Activated naive CD8-positive, alpha-beta T cell treated with anti-CD3 and anti-CD28 coated beads for 36 hours (primary cell): ENCODE measurements at places on chromosomes 13 and 19. TPM values are rescaled to one million over a fixed set of nuclear protein-coding genes. Genes with fewer than 3 reads are reported as not detected.

TSSK6 gene
- 3.1 TPM for total RNA-seq

SWSAP1 gene
- total RNA-seq: 2.1 TPM

CERS4 gene
- total RNA-seq: 13.2 TPM

TSKS gene
- 0.58 TPM for total RNA-seq

DNA sequence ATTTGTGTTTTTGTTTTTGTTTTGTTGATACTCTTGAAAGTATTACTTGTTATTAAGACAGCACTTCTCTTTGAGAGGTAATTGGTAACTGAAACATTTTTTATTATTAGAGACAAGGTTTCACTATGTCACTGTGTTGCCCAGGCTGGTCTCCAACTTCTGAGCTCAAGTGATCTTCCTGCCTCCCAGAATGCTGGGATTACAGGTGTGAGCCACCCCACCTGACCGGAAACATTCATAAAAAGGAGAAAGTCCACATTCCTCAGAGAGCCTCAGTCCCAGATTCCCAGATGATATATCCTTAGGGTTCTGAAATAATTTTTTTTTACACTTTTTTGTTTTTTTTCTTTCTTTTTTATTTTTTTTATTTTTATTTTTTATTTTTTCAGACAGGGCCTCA is 2.7 kb downstream of the CARM1 start:
- DNase-seq: no peak

- no peak for DNase-seq
These were observed 68.8 kb downstream of the CBY2 start for GRCh38 chr13:45770886-45771285.

DNA sequence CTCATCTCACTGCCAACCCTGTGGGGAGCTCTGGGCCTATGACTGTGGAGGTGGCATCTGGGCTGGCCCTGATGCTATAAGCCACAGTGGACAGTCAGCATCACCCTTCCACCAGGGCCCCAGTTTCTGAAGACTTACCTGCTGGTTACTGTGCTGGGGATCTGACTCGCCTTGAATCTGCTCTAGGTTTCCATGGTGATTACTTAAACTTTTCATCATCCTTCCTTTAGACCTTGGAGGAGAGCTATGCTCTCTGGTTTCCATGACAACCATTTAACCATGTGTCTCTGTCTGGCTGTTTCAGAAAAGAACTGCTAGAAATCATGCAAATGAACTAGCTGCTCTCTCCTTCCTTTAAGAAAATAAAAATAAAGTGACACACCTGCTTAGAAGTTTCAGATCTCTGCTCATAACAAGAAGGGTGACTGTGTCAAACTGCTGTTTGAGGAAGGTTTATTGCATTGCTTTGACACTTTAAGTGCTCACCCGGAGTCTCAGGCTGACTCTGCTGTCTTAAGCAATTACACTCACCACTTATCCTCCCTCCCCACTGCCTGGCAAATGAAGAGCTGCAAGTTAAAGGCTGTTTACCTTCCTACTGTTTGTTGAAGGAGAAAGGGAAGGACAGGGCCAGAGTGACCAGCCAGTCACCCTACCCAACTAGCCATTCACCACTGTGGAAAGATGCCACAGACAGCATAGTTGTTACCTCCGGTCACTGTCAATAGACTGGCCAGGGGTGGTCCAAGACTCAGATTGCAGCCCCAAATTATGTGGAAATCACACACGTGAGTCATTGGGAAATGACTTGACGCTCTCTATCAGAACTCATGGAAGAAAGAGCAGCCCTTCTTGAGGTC is 87.6 kb downstream of the HSPH1 start:
- DNase-seq: peak; percentile 43

DNA sequence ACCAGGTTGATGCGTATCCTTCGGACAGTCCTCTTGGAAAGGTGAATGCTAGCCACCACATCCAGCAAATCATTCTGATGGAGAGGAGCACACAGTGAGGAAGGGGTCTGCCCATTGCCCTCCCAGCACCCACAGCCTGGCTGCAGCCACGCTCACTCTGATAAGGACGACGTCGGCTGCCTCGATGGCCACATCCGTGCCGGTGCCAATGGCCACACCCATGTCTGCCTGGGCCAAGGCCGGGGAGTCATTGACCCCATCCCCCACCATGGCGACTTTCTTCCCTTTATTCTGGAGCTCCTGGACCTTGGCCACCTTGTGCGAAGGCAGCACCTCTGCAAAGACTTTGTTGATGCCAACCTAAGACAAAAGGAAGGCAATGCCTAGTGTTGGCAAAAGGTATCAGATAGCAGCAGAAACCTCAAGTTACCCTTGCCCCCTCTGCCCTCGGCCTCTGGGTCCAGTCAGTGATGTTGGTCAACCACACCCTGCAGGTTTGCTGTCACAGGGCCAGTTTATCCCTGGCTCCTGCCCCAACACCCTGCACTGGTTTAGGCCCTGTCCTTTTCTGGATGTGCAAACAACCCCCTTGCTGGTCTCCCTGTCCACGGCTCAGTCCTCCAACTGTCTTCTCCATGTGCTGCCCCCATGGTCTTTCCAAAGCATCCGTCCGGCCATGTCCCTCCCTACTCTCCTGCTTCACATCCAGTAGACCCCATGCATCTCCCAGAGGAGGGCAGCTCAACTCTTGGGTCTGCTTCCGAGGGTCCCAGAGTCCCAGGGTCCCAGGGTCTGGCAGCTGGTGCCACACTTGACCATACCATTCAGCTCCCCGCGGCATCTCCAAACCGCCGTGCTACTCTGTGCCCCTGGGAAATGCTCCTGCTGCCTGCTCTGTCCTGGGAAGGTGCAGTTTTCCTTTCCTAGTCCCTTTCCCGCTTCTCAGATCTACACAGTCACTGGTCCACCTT is 73.6 kb downstream of the ATP7B start:
- no peak for DNase-seq

GRCh38 chr13:87078947-87079795 is 592.0 kb upstream of the SLITRK5 start:
- no peak for DNase-seq

DNA sequence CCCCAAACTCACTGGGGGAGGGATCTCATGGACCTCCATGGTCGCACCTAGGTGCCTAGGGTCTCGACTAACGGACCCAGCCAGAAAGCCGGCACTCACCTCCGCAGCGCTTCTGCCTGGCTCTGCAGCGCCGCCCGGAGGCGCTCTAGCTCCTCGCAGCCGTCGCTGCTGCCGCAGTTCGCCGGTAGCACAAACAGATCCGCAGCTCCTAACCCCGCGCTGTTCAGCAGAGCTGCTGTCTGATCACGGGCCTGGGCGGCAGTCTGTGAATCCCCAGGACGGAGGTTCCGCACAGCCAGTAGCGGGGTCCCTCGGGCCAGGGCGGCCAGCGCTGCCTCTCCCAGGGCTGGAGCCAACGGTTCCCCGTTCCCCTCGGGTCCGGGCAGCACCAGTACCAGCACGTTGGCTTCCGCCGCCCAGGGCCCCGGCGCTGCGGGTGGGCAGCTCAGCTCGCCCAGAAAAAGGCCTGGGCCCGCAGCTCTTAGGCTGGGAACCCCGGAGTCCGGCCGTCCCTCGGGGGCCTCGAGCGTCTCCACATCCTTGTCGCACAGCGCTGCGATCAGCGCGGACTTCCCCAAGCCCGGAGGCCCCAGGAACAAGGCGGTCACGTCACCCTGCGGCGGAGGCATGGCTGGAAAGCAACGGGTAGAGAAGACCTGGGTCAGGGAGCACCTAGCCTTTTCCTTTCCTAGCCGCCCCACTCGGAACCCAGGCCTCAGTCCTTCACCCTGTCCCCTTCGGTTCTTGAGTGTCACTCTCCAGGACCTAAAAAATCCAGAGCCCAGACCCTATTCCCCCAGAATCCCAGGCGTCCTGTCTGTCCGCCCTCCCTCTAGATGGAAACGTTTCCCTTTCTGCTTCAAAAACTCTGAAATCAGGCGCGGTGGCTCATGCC is 977 bp downstream of the IRGQ start:
- DNase-seq: peak; percentile 80
